ENCODE measurements at places on chromosomes 13 and 19.

GRCh38 chr13:73598020-73598712 lies 536.0 kb downstream of the KLF12 start:
- DNase-seq, result no peak

DNA sequence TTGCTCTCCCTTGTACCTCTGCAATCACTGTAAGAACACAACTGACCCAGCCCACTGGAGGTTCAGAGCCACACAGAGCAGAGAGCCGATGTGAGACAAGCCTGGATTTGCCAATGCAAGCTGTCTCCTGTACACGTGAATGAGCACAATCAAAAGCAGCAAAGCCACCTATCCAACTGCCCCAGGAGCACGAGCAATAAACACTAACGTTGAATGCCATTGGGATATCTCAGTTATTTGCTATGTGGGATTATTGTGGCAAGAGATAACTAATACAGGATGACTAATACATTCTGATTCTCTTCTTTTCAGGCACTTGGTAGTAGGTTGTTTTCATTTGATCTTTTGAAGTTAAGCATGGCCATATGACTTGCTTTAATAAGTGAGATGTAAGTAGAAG lies 85.2 kb upstream of the FAM216B start:
- no peak for DNase-seq

DNA sequence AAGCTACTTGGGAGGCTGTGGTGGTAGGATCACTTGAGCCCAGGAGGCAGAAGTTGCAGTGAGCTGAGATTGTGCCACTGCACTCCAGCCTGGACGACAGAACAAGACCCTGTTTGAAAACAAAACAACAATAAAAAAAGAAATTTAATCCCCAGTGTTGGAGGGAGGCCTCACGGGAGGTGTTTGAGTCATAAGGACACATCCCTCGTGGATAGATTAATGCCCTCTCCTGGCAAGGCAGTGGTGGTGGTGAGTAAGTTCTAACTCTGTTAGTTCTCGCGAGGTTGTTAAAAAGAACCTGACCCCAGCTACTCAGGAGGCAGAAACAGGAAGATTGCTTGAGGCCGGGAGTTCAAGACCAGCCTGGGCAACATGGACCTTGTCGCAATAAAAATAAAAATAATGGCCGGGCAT lies 27.6 kb upstream of the SIN3B start:
- DNase-seq, result no peak

DNA sequence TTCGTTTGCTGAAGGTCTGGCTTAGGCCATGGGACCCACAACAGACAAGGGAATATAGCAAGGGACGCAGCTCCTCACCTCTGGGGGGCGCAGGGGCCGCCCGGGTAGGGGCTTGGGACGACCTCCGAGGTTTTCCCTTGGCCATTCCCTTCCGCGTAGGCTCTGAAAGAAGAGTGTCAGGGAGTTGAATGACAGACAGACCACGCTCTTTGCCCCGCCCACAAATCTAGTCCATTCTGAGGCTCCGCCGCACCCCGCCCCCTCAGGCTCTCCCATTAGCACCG lies 11.4 kb upstream of the ZNF414 start:
- DNase-seq, result no peak

GRCh38 chr13:25179011-25179410 lies 6.9 kb upstream of the AMER2 start:
- DNase-seq, result no peak

GRCh38 chr13:20171364-20171763 lies 10.5 kb upstream of the GJA3 start:
- no peak for DNase-seq

GRCh38 chr19:44866664-44867063 lies 20.6 kb downstream of the NECTIN2 start:
- no peak for DNase-seq

DNA sequence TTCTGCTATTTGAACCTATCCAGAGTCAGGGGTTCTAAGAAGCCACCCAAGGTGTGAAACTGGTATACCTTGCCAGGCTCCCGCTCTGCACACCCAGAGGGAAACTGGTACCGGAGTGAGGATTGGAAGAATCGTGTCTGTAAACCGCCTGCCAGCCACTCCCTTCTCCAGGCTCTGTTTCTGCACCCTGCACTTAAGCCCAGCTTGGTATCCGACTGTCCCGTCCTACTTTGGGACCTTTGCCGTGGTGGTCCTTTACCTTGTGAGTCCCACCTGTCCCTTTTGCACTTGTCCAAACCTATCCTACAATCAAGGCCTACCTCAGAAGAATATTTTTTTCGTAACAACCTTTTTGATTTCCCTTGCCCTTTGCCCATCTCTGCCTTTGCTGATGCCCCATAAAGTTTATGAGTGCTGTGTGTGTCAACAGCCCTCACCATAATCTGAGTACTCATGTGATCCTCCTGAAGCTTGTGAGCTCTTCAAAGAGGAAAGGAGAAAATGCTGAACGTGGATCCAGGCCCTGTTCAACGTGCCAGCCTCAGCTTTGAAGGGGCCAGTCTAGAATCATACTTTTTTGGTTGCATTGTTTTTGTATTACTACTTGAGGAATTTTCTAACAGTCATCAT lies 44.7 kb downstream of the GARRE1 start:
- no peak for DNase-seq

DNA sequence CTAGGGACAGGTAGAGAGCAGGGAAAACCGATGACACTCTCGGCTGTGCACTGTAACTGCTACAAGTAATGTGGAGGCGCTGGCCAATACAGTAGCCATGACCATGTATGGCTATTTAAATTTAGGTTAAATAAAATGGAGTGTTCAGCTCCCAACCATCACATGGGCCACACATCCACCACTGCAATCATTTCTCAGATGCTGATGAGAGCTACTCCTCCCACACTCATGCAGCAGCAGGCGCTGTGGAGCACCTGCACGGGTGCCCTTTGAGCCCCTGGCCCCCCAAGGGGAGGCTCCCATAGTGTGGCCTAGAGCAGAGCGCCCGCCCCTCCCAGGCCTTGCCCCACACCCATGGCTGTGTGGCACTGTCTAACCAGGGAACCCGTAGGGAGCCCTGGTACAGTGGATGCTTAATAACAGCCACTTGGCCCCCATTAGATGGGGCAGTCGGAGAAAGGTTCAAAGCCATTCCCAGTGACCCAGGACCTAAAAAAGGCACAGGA lies 6.0 kb downstream of the ACP4 start:
- no peak for DNase-seq

DNA sequence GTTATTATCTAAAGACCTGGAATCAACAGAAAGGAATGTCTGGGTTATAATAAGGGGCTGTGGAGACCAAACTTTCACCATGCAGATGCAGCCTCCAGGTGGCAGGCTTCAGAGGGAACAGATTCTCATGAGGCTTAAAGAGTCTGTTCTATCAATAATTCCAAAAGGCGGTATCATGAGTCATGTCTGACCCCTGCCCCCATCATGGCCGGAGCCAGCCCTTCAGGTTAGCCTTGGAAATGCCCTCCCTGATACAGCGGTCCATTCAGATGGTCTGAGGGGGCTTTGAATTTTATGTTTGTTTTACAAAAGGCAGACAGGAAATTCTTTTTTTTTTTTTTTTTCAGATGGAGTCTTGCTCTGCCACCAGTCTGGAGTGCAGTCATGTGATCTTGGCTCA lies 21.7 kb upstream of the LAMP1 start:
- DNase-seq, result peak; percentile 34

DNA sequence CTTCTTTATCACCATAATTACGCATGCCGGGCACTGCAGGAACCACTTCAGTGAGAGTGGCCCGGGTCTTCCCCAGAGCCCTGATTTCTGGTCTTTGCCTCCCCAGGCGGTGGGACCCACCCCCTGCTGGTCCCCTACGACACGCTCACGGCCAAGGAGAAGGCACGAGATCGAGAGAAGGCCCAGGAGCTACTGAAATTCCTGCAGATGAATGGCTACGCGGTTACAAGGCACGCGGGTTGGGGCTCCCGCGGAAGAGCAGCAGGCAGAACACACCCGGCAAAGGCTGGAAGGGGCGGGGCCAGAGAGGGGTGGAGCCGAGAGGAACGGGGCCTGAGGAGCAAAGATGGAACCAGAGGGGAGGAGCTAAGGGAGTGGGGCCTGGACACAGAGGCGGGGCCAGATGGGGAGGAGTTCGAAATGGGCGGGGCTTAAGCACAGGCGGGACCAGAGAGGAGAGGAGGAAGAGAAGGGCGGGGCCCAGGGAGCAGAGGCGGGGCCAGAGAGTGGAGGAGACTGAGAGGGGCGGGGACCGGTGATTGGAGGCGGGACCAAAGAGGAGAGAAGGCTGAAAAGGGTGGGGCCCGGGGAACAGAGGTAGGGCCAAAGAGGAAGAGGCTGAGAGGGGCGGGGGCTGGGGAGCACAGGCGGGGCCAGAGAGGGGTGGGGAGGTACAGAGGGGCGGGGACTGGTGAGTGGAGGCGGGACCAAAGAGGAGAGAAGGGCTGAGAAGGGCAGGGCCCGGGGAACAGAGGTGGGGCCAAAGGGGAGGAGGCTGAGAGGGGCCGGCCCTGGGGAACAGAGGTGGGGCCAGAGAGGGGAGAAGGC lies 73.4 kb downstream of the RYR1 start:
- peak; percentile 94 for DNase-seq

DNA sequence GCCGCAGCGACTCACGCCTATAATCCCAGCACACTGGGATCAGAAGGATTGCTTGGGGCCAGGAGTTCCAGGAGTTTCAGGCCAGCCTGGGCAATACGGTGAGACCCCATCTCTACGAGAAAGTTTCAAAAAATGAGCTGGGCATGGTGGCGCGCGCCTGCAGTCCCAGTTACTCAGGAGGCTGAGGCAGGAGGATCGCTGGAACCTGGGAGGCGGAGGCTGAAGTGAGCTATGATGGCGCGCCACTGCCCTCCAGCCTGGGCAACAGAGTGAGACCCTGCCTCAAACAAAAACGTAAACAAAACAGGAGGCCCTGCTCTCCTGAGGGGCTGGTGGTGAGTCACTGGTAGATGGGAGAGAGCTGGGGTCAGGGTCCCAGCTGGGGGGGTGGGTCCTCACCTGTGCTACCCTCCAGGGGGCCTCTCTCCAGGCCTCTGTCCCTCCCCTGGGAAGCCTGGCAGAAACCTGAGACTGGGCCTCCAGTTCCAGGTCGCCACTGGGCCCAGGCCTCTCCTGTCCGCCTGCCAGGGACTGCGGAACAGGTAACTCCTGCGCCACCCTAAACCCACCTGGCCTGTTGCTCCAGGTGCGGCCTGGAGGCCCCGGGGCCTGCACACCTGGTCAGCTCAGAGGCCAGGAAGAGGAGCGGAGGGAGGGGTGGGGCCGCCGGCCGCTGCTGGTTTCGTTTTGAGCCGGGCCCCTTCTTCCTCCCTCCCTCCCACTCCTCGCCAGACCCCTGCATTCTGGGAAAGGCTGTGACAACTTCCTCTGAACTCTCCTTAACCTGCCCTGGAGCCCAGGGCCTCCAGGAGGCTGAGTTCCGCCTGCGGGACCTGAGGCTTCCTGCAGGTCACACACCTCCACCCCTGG lies 17.2 kb upstream of the ZBTB7A start:
- DNase-seq, result no peak

GRCh38 chr19:38650172-38650775 lies 2.8 kb downstream of the ACTN4 start:
- no peak for DNase-seq

DNA sequence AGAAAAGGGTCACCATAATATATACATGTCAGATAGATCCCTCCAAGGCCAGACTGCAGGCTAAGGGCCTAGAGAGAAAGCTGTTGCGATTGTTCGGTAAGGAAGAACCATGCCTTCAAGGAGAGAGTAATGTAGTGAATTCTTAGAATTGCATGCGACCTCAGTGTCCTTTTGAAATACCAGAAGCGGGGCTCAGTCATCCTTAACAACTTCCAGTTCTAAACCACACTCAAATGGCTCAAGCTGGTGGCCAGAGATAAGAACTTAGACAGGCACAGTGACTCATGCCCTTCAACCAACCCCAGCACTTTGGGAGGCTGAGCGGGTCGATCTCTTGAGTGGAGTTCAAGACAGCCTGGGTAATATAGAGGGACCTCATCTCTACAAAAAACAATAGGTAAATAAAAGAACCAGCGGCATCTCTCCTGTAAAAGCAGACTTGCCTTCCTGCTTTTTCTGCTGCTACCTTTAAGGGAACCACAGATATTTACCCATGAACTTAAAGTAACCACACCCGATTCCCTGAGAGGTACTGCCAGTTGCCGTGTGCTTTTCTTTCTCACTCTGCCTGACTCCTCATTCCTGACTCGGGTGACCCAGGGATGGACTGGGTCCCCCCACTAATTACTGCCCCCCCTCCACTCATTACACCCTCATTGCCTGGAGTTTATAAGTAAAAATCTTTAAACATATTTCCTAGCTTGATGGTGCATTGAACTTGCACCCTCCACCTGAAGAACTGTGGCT lies 15.4 kb upstream of the SIGLEC6 start:
- no peak for DNase-seq

- peak; percentile 16 for DNase-seq
These were observed 2.3 kb downstream of the ZNF714 start for GRCh38 chr19:21084343-21084742.

- DNase-seq, result no peak
These were observed 152.5 kb downstream of the GGACT start for GRCh38 chr13:100436099-100436498.

DNA sequence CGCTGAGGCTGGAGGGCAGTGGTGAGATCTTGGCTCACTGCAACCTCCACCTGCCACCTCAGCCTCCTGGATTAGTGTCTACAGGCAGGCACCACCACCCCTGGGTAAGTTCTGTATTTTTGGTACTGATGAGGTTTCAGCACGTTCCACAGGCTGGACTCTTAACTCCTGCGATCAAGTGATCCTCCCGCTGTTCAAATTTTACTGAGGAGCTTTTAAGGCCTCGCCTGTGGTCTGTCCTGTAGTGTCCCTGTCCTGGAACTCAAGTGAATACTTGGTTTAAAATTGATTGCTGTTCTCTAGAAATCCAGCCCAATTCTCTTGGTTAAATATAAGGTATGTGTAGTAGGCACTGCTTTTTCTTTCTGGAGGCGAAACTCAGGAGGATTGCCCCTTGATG lies 65.2 kb downstream of the DPRX start:
- no peak for DNase-seq

DNA sequence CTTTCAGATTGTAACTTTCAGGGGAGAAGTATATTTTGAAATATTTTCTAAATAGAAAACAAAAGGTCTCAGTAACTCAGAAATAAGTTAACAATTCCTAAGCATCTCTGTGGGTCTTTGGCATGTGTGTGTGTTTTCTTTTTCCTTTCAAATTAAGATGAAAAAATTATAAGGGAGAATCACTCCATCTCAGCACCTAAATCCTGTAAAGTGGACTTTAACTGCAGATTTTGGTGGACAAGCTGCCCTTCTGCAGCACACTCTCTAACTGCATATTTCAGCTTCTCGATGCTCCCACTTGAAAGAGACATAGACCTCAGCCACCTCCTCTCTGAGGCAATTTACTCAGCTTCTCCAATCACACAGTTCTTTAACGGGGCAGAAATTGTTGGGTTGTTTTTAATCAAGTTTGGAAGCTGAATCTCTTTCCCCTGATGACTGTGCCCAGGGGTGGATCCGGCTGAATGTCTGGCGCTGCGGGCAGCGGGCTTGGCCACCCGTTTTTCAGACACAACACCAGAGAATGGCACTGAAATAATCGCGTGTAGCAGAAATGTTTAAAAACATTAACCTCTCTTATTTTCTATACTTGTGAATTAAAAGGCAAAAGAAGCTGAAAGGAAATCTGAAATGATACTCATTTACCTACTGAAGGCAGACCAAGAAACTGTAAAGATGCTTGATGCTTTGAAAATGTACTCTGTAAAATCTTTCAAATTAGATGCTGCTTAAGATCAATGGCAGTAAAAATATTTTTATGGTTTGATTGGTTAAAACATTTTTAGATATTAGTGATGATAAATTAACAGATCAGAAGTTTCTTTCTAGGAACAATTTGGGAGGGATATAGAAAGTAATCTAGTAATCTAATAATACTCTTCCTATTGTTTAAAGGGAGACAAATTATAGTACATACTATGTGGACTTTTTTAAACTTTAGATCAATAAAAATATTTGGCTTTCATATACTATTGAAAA lies 12.4 kb downstream of the ZIC2 start:
- no peak for DNase-seq

All from activated CD4-positive, alpha-beta T cell treated with anti-CD3 and anti-CD28 coated beads, Interleukin-2, amount 50 U/mL, for 48 hours (primary cell).